ENCODE measurements at places on chromosomes 12 and 14. TPM values are rescaled to one million over a fixed set of nuclear protein-coding genes. Genes with fewer than 3 reads are reported as not detected.

Gene C12orf50
- not detected for total RNA-seq

Gene VRTN
- total RNA-seq, result 0.08 TPM

Gene CLEC9A
- total RNA-seq, result not detected

Gene MSI1
- 0.16 TPM for total RNA-seq

Gene GZMH
- total RNA-seq, result 58.8 TPM

Gene PRIMA1
- total RNA-seq, result not detected

Gene KLRK1
- total RNA-seq, result 55.4 TPM

Gene NELL2
- 32.0 TPM for total RNA-seq

Gene ASIC1
- 8.4 TPM for total RNA-seq

Gene RPGRIP1
- total RNA-seq, result 0.35 TPM

Gene HOXC10
- total RNA-seq, result not detected

Gene SPIC
- total RNA-seq, result not detected

Gene ZFHX2
- total RNA-seq, result 1.1 TPM

Gene ITPK1
- total RNA-seq, result 59.1 TPM

Gene DTX3
- total RNA-seq, result 17.0 TPM

Gene SOAT2
- 0.54 TPM for total RNA-seq

Gene ASCL1
- not detected for total RNA-seq

Gene ENTPD5
- total RNA-seq, result 5.2 TPM

Gene BEGAIN
- total RNA-seq, result 2.0 TPM

Gene TPH2
- not detected for total RNA-seq

Gene SMOC1
- not detected for total RNA-seq

Gene SLC6A15
- total RNA-seq, result not detected

Gene OTX2
- total RNA-seq, result not detected

Gene TOMM20L
- not detected for total RNA-seq

Gene GPR135
- 0.68 TPM for total RNA-seq

Gene CLEC2B
- total RNA-seq, result 13.7 TPM

Gene P2RX7
- total RNA-seq, result 4.8 TPM

Gene PPFIA2
- not detected for total RNA-seq

Gene TESPA1
- total RNA-seq, result 94.8 TPM

Gene EEF1AKMT3
- 4.9 TPM for total RNA-seq

Gene CCDC198
- total RNA-seq, result not detected

Gene CISTR
- not detected for total RNA-seq

Gene PRPH
- total RNA-seq, result not detected

Gene BDKRB2
- not detected for total RNA-seq

Gene ALKBH2
- 59.8 TPM for total RNA-seq

Gene EFS
- total RNA-seq, result 0.08 TPM

Gene RBM25
- 117 TPM for total RNA-seq

Gene SLC35E3
- 3.5 TPM for total RNA-seq

Gene CNTN1
- total RNA-seq, result not detected

Gene ESYT1
- 113 TPM for total RNA-seq

Gene SLC38A2
- 214 TPM for total RNA-seq

Gene OTUB2
- total RNA-seq, result 0.50 TPM

Gene KRT75
- total RNA-seq, result not detected

Gene ADAM20
- total RNA-seq, result not detected

Gene LDHB
- total RNA-seq, result 1,514 TPM

Gene IRAK3
- total RNA-seq, result 0.18 TPM

Gene EML5
- 4.0 TPM for total RNA-seq

Gene SP7
- total RNA-seq, result not detected

Gene ADCY6
- total RNA-seq, result 0.53 TPM

Gene DPY19L2
- total RNA-seq, result 1.5 TPM

Gene RAD51B
- total RNA-seq, result 14.2 TPM

Gene REC8
- 17.4 TPM for total RNA-seq

Gene FRMD6
- total RNA-seq, result 2.2 TPM

Gene GLT8D2
- total RNA-seq, result not detected

Gene CLEC6A
- not detected for total RNA-seq

Gene ENO2
- 97.4 TPM for total RNA-seq

Gene NXPH4
- not detected for total RNA-seq

Gene KRT82
- not detected for total RNA-seq

Gene CLMN
- 0.71 TPM for total RNA-seq

Gene CFAP251
- 0.82 TPM for total RNA-seq

Measured in activated T-cell treated with anti-CD3 and anti-CD28 coated beads, Interleukin-2, amount 50 U/mL, for 4 hours (primary cell).